ENCODE measurements at places on chromosomes 11 and 22.
A peak's percentile ranks its signal among the peaks of the same experiment; 100 is the strongest.

DNA sequence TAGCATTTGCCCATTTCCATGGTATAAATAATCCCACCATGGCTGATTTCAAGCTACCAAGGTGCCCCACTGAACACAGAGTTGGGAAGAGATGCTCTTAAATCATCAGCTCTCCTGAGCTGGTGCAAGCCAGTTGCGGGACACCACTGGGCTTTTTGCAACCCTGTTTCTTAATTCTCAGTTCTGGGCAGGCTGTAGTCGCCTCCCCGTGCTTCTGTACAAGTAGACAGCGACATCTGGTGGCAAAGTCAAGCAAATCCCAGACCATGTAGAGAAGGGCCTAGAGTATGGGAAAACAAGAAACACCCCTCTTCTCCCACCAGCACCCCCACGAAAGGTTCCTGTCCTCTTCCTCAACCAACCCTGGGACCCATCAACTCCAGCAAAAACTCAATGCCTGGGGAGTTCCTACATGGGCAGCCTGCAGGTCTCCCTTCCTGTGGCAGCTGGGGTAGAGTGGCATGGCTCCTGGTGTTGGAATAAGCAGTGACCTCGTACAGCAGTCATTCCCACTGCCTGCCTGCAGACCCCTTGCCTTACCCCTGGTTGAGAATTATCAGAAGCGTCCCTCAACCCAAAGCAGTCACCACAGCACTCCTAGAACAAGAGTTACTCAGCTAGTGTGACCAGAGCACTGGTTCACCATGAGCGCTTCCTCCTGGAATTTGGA, 68.4 kb downstream of the IGLL5 start:
- peak; percentile 63 for DNase-seq

GRCh38 chr11:9219572-9219971, 45.6 kb downstream of the DENND5A start:
- DNase-seq: no peak

- no peak for DNase-seq
These were observed 133.7 kb downstream of the ETS1 start for GRCh38 chr11:128453444-128454336.

DNA sequence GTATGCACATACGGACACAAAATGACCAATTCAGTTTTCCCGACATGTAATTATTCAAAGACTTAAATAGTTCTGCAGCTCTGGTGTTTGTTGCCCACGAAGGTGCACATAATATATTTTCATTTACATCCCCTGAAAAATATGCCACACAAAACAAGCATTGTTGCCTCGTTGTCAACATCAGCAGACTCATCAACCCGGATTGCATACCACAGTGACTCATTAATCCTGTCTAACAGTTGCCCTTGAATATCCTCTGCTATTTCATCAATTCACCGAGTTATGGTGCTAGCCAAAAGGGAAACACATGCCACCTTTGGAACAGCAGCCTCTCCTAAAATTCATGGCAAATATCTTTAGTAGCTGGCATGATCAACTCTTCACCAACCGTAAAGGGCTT, 582.2 kb downstream of the LRRC4C start:
- no peak for DNase-seq

DNA sequence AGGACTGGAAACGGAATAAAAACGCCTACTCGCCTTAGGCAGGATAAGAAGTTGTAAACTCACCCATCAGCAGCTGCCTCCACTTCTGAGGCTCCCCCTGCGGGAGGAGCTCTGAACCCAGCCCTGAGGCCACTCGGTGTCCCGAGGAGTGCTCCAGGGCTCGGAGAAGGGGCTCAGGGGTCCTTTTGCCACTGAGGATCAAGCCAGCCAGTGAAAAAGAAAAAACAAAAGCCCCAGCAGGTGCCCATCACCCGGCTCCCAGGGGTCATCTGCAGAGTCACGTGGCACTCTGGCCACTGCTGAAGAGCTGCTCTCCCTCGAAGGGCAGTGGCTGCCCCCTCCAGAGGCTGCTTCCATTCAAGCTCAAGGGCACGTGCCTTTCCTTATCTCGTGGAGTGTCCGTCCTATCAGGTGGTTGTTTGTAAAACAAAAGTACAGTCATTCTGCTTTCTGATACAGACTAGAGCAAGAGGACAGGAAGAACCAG, 29.0 kb downstream of the NUP50 start:
- DNase-seq: no peak

DNA sequence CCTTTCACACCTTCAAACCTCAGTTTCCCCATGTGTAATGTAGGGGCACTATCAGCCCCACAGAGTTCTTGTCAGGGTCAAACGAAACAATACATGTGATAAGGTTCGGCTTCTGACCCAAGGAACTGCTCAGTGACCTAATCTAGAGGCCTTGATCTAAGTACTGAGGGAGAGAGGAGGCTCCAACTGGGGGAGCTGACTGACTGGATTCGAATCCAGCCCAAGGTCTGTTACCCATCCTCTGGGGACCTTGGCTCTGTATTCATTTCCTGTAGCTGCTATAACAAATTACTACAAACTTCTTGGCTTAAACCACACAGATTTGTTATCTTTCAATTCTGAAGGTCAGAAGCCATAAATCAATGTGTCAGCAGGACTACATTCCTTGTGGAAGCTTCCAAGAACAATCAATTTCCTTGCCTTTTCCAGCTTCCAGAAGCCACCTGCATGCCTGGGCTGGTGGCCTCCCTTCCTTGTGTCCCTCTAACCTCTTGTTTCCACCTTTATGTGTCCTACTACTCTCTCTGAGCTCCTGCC, 10.7 kb upstream of the ANAPC15 start:
- DNase-seq: no peak

DNA sequence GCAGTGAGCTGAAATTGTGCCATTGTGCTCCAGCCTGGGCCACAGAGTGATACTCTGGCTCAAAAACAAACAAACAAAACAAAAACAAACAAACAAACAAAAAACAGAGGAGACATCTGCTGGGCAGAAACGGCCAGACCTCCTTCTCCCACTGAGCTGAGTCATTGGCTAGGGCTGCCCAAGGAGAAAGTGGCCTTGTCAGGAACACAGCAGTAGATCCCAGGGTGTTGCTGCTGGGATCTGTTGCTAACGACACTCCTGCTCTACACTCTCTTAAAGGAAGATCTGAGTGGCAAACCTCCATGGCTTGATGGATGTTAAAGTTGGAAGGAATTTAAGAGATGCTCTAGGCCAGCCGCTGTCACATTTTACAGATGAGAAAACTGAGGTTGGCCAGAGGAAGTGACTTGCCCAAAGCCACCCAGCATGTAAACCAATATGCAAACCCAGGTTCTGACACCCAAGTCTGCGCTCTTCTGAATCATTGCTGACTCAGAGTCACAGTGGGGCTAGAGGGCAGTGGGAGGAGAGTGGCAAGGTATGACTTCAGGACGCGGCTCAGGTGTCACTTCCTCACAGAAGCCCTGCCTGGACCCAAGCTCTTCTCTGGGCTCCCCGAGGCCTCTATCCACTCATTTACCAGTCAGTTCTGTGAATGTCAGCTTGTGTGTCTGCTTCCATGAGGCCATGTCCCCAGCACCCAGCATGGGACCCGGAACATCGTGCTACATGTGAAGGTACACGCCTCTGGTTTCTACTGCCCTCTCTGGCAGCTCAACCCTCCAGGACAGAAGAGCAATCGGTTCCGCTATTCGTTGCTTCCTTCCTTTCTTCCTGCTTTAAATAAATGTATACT, 11.3 kb upstream of the GDPD5 start:
- DNase-seq: peak; percentile 44

- DNase-seq: no peak
These were observed 23.0 kb upstream of the MYEOV start for GRCh38 chr11:69270941-69271340.

- DNase-seq: no peak
These were observed 1418.2 kb downstream of the TBC1D22A start for GRCh38 chr22:48180631-48181030.

DNA sequence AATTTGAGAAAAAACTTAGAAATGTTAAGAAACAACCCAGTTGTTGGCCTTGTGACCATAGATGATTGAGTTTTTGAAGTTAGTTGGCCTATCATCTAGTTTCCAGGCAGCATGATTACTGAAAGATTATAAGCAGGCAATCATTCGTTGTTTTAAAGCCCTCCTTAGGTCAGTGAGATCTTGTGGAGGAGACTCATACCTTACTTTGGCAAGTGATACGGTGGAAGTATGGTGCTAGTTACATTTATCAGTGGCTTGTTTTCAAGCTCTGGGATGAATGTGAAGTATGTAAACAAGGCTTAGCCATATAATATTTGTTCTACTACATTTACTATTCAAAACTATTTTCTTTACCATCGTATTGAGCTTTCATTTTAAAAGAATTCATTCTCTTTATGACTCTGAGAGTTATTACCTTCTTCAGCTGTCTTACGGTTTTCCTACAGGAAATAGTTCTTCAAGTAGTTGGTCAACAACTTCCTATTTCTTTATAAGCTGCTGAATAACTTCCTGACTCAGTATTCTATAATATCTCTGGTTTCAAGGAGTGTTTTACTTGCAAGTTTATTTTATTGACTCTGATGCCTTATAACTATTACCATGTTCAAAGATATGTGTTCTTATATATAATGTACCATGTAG, 7.3 kb downstream of the YAP1 start:
- DNase-seq: no peak

- peak; percentile 47 for DNase-seq
These were observed 22.3 kb downstream of the SLN start for GRCh38 chr11:107689317-107690202.

- DNase-seq: no peak
These were observed 22.7 kb upstream of the RASD2 start for GRCh38 chr22:35517769-35518530.

- no peak for DNase-seq
These were observed 13.8 kb downstream of the PHLDB1 start for GRCh38 chr11:118621071-118621783.

GRCh38 chr11:117117681-117118080, 19.5 kb upstream of the SIK3 start:
- DNase-seq: no peak

DNA sequence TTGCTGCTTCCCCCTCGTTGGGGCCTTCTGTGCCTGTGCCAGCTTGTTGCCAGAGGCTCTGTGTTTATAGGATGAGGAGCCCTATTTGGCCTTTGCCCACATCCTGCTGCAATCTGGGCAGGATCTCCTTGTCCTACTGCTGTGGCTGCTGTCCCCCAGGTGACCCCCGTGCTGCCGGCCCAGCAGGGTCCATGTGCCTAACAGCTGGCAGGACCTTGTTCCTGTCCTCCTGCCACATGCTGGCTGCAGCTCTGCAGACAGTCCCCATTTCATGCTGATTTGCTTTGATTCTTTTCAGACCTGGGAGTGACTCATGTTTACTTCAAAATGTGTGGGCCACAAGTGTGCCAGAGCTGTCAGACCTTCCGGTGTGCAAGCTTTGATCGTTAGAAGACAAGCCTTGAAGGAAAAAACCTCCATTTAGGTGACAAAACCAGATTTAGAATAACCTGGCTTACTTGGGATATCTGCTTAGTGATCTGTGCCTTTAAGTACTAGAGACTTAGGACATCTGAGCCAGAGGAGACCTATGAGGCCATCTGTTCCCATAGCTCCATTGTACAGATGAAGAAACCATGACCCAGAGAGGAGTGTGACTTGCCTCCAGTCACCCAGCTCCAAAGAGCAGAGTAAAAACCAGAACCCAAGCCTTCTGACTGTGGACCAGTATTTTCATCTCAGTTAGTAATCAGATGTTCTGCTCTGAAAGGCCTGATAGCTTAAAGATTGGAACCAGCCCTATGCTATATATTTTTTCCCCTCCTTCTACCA, 11.1 kb downstream of the NAV2 start:
- DNase-seq: peak; percentile 34

- no peak for DNase-seq
These were observed 29.8 kb downstream of the JAM3 start for GRCh38 chr11:134098566-134099184.

- no peak for DNase-seq
These were observed 3.8 kb upstream of the FDX1 start for GRCh38 chr11:110425751-110426545.

DNA sequence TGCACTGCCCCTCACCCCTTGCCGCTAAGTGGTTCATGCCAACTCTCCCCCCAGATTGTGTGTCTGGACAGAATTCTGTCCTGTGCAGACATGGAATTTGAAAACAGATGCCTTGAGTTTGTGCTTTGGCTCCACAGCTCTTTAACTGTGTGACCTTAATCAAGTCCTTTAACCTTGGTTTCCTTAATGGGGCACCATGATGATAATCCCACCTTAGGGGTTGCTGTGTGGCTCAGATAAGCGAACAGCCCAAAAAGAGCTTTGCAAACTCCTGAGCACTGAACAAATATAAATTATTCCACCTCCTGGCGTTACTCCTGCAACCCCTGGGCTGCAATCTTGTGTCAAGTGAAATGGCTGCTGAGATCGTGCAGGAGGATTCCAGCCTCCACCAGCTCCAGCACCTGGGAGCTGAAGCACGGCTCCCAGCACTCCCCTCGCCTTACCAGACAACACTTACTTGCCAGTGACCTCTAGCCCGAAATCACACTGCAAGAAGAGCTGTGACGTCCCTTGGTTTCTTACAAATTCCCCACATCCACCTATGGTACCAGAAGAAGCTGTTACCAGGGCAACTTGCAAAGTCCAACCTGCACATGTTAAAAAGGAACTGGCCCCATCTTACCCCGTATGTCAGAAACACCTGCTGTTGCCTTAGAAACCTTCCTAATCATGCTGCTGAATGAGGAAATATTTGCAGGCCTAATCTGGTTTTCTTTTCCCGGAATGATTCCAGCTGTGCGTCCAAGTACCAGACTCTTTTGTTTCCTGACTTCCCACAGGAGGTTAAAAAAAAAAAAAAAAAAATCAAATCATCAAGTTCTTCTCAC, 13.2 kb downstream of the VPS37C start:
- no peak for DNase-seq

GRCh38 chr22:41582694-41583093, 6.9 kb downstream of the PMM1 start:
- no peak for DNase-seq

GRCh38 chr11:65778901-65779668, 1.7 kb downstream of the AP5B1 start:
- no peak for DNase-seq

- no peak for DNase-seq
These were observed 23.2 kb downstream of the MEI1 start for GRCh38 chr22:41722496-41722895.

DNA sequence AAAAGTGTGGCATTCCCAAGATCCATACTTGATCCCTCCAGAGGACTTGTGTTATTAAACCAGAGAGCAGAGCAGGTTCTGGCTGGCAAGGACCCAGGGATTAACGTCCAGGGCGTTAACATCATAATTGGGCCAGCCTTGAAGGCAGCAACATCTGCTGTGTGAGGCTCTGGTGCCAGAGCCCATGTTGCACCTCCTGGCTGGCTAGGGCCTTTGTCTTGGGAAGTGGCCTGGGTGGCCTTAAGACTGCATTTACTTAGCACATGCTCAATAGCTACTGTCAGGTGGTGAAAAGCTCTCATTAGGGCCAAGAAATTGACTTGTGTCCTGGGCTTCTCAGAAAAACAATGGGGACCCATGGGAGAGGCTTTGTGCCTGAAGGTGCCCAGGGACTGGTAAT, 66.6 kb downstream of the CACNG2 start:
- DNase-seq: no peak

All from activated CD8-positive, alpha-beta memory T cell treated with anti-CD3 and anti-CD28 coated beads, Interleukin-2, amount 50 U/mL, for 4 hours (primary cell).